Amygdala (tissue), 56 donors: ENCODE measurements at places on chromosomes 6 and 20.

DNA sequence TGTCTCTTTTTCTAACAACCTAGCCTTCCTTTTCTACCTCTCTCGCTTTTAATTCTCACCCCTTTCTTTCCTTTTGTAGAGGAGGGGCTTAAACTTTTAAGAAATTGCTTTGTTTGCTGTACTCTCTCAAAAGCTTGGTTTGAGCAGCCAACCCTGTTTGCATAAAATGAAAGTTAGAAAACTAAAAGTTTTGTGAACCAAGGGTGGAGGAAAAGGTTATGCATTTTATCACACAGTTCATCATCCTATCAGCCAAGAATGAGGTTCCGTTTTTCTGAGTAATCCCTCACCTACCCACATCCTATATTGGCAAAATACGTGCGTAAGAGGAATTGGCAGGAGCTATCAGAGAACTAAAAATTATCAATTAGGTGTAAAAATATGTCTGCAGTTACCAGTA is 42.8 kb upstream of the LOC128125822 start:
- DNase-seq = no peak

- DNase-seq = no peak
These were observed 302.4 kb upstream of the POU3F2 start for GRCh38 chr6:98532004-98532403.

GRCh38 chr20:23358923-23359593 is 2.9 kb upstream of the GZF1 start:
- no peak for DNase-seq

- no peak for DNase-seq
These were observed 192.6 kb upstream of the CST7 start for GRCh38 chr20:24756292-24757025.

GRCh38 chr20:31569163-31570020 is 35.7 kb upstream of the ID1 start:
- DNase-seq = no peak

GRCh38 chr6:128605961-128606360 is 85.6 kb upstream of the PTPRK start:
- no peak for DNase-seq

DNA sequence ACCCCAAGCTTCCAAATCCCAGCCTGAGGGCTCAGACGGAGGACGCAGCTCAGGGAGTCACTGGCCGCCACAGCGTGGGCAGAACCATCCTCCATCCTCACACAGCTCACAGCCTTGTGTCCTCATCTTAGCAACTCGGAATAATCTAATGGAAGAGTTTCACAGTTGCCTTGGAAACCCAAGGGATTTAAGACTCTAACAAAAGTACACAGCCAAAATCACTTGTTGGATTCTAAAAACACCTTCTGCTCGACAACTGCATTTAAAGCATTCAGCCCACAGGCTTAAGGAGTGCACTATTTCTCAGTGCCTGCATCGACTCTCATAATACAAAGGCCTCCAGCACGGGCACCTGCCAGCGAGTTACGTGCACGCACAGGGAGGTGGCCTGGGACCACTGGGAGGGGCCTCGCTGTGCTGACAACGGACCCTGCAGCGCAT is 45.4 kb downstream of the ZBTB46 start:
- DNase-seq = no peak
